Thoracic aorta (tissue), 2 donors: ENCODE measurements at places on chromosomes 6 and 20.

GRCh38 chr6:97231911-97232310, 51.1 kb downstream of the MMS22L start:
- no peak for DNase-seq

DNA sequence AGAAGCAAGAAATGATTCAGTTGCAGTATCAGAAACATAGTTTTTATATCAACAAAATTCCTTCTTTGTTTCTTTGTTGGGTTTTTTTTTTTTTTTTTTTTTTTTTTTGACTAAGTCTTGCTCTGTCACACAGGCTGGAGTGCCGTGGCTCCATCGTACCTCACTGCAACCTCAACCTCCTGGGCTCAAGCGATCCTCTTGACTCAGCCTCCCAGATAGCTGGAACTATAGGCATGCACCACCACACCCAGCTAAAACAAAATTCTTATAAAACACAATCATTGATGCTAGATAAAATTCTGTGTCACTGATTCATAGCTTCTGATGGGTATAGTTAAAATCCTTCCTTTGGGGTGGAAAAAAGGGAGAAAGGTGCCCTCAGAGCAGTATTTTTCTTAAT, 110.3 kb upstream of the TNFAIP3 start:
- DNase-seq: no peak

- DNase-seq: no peak
These were observed 34.1 kb downstream of the ERGIC3 start for GRCh38 chr20:35575958-35576357.

- no peak for DNase-seq
These were observed 115.2 kb downstream of the CEBPB start for GRCh38 chr20:50305636-50306477.

DNA sequence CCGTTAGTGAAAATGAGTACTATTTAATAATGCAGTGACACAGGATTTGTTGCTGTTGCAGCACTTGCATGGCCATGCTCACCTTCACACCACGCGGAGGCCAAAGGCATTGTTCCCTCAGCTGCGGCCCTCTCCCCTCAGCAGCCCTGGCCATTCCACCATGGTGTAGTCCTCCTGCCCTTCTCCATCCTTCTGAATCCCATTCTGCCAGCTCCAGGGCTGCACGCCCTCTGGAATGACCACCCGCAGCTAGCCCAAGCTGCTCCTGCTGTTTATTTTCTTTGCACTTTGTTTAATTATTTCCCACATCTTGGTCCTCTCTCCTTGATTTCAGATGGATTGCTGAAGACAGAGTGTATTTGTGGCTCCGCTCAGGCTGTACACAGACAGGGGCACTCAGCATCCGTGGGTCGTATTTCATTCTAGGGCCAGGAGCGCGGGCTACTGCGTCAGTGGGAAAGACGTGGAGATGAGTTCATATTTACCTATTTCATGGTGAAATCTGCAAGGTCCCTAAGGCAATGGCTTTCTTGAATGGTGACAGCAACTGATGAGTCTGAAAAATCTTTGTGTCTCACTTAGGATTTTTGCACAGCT, 81.4 kb upstream of the DUSP22 start:
- DNase-seq: no peak

- no peak for DNase-seq
These were observed 67.7 kb upstream of the IFNGR1 start for GRCh38 chr6:137286916-137287315.

DNA sequence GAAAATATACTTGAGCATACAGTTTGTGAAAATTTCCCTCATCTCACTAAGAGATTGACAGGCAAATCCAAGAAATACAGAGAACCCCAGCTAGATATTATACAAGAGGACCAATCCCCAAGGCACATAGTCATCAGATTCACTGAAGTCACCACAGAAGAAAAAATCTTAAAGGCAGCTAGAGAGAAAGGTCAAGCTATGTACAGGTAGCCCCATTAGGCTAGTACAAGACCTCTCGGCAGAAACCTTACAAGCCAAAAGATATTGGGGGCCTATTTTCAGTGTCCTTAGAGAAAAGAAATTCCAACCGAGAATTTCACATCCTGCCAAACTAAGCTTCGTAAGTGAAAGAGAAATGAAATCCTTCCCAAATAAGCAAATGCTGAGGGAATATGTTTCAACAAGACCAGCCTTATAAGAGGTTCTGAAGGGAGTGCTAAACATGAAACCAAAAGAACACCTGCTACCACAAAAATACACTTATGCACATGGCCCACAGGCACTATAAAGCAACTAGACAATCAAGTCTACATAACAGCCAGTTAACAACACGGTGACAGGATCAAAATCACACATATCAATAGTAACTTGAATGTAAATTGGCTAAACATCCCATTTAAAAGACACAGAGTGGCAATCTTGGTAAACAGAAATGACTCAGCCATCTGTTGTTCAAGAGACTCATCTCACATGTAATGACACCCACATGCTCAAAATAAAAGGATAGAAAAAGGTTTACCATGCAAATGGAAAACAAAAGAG, 96.3 kb downstream of the FHL5 start:
- no peak for DNase-seq

DNA sequence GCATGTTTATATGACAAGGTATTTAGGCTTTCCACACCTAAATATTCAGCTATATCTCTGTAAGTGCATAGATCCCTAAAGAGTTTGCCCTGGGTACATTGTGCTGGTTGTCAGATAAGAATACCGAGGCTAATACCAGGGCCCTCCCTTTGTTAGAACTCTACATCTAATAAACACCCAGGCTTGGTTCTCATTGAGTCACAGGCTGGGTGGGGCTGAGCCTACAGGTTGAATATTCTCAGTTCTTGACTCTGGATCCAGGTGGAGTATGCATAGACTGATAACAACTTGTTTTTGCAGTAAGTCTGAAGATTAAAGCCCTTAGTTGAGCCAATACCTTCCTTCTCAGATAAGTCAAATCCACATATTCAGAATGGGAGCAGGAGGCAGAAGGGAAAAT, 312.2 kb upstream of the FLRT3 start:
- DNase-seq: no peak

- DNase-seq: no peak
These were observed 22.0 kb upstream of the FRMD1 start for GRCh38 chr6:168100803-168101589.

DNA sequence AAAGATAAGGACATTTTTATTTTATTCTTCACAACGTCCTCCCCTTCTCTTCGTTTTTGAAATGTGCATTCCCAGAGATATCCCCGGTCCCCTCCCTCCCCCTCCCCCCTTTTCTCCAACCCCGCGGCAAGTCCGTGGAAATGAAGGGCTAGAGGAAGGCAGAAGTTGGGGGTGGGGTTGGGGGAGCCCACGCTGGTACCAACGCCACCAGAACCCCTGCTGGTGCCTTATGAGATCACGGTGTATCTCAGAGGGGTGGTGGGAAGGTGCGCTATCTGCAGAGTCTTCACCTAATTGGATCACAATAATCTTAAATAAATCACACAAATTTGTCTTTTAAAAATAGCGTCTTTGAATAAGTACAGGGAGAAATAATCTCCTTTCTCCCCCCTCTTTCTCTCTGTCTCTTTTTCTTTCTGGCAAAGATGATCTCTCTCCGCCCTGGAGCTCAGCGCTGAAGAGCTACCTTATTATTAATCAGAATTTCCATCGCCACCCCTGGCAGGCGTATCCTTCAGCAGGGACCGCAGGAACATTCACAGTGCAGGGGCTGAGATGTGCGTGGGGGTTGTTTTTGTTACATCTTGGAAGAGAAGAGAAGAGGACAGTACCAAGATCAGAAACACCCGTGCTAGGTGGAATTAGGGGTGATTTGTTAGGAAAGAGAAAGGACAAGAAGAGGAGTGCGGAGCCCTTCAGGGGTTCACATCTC, 915 bp downstream of the CLVS2 start:
- DNase-seq: no peak

DNA sequence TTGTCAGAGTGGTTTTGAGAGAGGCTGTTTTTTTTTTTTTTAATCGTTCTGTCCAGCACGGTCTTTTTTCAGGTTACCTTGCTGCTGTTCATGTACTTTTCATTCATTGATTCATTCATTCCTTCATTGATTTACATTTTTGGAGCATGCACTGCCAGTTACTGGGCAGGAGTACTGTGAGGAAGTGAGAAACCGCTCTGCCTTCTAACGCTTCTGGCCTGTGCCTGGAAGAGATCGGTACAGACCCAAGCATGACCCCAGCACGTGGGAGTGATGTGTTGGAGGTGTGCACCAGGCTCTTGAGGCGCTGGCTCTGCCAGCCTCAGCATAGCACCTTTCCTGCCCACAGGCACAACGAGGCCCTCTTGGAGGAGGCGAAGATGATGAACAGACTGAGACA, 9.1 kb downstream of the RIPK1 start:
- DNase-seq: no peak

- DNase-seq: no peak
These were observed 176.2 kb downstream of the ASCC3 start for GRCh38 chr6:100704961-100705360.

DNA sequence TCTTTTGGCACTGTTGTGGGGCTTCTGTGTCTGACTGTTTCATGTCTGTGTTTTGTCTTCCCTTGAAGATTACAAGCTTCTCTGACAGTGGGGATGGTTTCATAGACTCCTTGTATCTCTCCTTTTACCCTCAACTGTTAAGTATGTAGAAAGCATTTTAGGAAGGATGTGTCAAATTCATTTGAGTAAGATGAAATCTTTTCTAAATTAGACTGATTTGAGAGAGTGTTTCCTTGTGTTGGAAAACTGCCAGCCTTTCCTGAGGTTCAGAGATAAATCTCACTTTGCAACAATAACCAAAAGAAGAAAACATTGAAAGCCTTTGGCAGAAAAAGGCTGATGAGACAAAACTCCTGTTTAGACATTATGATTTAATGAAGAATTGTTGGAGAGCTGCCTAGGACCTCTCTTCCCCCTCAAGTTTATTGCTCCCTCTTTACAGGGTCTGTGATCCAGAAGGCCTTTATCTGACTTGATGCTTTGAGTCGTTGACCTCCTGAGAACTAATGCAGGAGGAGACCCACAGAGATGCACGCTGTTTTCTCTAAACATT, 68.3 kb downstream of the ANKS1A start:
- no peak for DNase-seq

GRCh38 chr6:45148711-45149341, 179.3 kb upstream of the RUNX2 start:
- no peak for DNase-seq

DNA sequence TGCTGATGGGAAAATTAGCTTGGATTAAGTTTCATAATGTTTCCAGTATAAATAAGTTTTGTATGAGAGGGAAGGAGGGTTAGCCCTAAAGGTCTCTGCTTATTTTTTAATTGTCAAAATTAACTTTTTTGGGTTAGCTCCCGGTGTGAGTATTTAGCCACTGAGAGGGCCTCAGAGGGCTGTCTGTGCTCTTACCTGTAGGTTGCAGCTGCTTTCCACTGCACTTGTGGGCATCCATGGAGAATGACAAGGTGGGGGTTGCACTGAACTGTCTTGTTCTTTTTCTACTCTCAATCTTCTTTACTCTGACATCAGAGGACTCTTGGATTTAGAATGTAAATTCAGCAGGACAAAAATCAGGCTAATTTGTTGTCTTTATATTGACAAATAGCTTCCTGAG, 81.4 kb downstream of the CD164 start:
- no peak for DNase-seq
